Left lung (tissue), 14 donors: ENCODE measurements at places on chromosomes 11 and 22. TPM values are rescaled to one million over a fixed set of nuclear protein-coding genes. Genes with fewer than 3 reads are reported as not detected.

- no peak for DNase-seq
These were observed 26.1 kb upstream of the CARD16 start for GRCh38 chr11:105071089-105071732.

GRCh38 chr11:69909561-69910518, 90.6 kb upstream of the FGF3 start:
- no peak for DNase-seq

- no peak for DNase-seq
These were observed 11.4 kb downstream of the EMID1 start for GRCh38 chr22:29216873-29217666.

DNA sequence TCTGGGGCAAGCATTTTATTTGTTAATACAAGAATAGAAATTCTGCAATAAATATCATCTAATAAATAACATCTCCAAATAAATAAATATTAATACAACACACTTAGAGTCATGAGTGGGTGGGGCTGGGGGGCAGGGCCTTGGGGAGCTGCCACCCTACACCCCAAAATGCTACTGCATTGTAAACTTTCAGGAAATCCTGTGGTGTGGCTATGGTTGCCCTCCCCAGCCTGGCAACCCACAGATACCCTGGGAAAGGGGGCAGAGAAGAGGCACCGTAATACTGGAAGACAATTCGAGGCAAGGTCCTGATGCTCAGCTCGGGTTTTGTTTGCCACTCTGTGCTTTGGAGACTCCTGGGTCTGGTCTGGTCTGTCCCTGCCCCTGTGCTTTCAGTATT, 9.2 kb downstream of the CLCF1 start:
- no peak for DNase-seq

GRCh38 chr22:30832407-30832987, 136.1 kb downstream of the MORC2 start:
- DNase-seq: no peak

DNA sequence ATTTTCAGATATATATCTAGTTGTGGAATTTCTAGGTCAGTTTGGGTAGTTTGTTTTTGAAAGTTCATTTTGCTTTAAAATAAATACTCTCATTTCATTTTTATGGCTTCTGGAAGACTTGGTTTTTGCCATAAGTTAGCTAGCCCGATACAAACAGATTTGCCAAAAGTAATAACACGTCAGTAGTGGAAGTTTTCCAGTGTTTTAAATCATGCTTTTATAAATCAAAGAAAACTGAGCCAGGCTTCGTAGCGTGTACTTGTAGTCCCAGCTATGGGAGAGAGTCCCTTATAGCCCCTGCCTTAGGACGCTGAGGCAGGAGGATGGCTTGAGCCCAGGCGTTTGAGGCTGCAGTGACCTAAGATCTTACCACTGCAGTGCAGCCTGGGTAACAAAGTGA, 21.7 kb upstream of the MICALL1 start:
- no peak for DNase-seq

DNA sequence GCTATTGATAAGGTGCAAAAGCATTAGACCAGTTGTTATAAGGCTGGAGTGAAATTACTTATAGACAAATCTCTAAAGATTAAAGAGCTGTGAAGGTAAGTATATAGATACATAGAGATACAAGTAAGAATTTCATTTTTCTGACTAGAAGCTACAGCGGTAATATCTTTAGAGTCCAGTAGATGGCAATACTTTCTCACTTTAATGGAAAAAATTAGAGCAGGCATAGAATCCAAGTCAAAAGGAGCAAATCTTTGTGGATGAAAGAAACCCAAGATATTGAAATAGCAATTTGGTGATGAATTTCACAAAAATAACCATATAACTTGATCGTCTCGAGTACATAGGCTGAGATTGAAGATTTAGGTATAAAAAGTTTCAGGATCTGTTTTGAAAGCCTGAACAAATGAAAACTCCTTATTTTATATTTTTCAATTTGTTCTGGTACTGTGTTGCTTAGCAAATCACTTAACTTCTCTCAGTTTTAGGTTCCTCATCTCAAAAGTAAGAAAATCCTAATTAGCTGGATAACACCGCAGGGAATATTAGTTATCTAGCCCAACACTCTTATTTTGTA, 81.9 kb downstream of the UVRAG start:
- no peak for DNase-seq

DNA sequence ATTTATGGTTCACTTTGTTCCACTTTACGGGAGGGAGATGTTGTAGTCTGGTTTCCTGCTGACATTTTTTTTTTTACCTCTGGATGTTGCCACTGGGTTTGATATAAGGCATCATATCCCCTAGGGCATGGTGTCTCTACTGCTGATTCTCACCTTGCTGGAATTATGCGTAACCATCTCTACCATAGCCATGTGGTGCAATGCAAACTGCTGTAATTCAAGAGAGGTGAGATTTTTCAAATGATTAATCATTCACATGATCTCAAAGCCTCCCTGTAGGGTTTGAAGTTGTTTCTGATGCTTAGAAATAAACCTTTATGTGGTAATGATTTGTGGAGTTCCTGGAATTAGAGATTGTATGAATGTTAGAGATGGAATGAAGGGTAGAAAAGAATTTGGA, 13.0 kb downstream of the MS4A3 start:
- no peak for DNase-seq

GRCh38 chr22:22463855-22464540, 44.5 kb downstream of the ZNF280B start:
- no peak for DNase-seq

GRCh38 chr11:34214961-34215805, 109.8 kb downstream of the NAT10 start:
- DNase-seq: no peak

DNA sequence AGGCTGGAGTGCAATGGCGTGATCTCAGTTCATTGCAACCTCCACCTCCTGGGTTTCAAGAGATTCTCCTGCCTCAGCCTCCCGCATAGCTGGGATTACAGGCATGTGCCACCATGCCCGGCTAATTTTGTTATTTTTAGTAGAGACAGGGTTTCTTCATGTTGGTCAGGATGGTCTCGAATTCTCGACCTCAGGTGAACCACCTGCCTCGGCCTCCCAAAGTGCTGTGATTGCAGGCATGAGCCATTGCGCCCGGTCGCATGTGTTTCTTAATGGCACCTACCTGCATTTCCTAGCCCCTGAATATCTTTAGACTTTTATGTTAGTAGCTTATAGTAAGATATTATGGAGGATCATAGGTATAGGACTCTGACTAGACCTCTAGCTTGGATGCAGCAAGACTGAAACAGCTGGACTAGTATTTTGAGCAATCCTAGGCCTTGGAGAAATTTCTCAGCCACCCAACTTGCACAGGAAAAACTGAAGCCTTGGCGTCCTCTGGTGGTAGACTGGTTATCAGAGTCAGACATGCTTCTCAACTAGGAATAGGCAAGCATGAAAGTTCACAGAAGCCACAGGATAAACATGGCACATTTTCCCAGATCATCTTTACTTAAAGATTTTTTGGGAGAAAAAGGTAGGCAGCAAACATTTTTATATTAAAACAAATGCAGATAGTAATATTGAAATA, 22.7 kb upstream of the C1QTNF4 start:
- peak; percentile 41 for DNase-seq

GRCh38 chr11:10969387-10969786, 111.5 kb upstream of the ZBED5 start:
- no peak for DNase-seq

The BAIAP2L2 gene
- polyA plus RNA-seq: 1.1 TPM

The TRMU gene
- polyA plus RNA-seq: 43.1 TPM

The TRIM34 gene
- polyA plus RNA-seq: 26.6 TPM
